ENCODE measurements at places on chromosomes 6 and 20.

GRCh38 chr6:164023535-164023934 is 609.0 kb downstream of the QKI start:
- DNase-seq = no peak

GRCh38 chr6:1063671-1064355 is 248.1 kb upstream of the FOXQ1 start:
- DNase-seq = no peak

GRCh38 chr20:34074101-34074760 is 37.8 kb downstream of the EIF2S2 start:
- no peak for DNase-seq

GRCh38 chr20:23200914-23201313 is 114.8 kb upstream of the CD93 start:
- no peak for DNase-seq

- no peak for DNase-seq
Measured at GRCh38 chr20:16349523-16350260, 223.6 kb downstream of the KIF16B start.

DNA sequence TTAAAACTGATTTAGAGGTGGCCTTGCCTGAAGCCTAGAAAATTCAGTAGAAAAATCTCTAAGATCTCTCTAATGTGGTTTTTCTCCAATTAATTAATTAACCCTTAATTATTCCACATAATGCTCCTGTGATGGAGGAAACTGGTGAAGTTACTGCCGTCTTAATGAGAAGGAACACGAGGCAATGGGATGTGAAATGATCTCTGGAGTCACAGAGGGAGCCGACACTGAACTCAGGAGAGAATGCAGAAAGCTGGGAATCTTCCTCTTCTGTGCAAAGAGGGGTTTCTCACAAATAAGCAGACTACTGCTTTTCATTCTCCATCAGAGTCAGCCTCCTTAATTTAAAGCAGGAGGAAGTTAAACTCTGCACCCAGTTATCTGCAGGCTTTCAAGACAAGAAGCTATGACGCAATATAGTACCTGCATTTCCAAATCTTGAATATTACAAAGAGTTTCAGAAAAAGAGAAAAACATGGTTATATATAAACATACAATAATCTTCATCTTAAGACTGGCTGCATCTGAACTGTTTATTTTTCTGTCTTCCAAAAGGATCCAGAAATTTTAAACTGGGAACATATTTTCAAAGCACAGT is 18.1 kb upstream of the SNRPB2 start:
- DNase-seq = no peak
